ENCODE measurements at places on chromosomes 2 and 18.

DNA sequence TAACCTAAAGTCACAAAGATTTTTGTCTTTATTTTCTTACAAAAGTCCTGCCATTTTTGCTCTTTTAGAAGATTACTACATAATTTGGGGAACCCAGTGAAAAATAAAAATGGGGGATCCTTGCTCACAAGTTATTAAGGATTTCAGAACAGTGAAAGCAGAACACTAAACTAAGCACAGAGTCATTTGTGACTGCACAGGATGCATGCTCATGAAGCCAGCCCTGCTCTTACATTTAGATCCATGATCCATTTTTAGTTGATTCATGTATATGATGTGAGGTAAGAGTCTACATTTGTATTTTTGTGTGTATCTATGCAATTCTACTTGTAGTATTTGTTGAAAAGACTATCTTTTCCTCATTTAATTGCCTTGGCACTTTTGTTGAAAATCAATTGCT lies 21.8 kb downstream of the SP140L start:
- no peaks in the 10 kb centered on the region for H3K27me3 ChIP-seq
- H3K36me3 ChIP-seq = peaks cover 37% of the 10 kb centered on the region
- no peak overlapping the region for H3K4me3 ChIP-seq
- H3K4me1 ChIP-seq = peaks cover 45% of the 10 kb centered on the region
- H3K27ac ChIP-seq = peak overlapping the region; percentile 3

- H3K4me1 ChIP-seq = no peaks in the 10 kb centered on the region
- no peak overlapping the region for H3K4me3 ChIP-seq
- H3K27me3 ChIP-seq = peaks cover 4% of the 10 kb centered on the region
- no peaks in the 10 kb centered on the region for H3K36me3 ChIP-seq
- no peak for DNase-seq
Observed at GRCh38 chr18:61703508-61703907, 189.3 kb downstream of the RNF152 start.

DNA sequence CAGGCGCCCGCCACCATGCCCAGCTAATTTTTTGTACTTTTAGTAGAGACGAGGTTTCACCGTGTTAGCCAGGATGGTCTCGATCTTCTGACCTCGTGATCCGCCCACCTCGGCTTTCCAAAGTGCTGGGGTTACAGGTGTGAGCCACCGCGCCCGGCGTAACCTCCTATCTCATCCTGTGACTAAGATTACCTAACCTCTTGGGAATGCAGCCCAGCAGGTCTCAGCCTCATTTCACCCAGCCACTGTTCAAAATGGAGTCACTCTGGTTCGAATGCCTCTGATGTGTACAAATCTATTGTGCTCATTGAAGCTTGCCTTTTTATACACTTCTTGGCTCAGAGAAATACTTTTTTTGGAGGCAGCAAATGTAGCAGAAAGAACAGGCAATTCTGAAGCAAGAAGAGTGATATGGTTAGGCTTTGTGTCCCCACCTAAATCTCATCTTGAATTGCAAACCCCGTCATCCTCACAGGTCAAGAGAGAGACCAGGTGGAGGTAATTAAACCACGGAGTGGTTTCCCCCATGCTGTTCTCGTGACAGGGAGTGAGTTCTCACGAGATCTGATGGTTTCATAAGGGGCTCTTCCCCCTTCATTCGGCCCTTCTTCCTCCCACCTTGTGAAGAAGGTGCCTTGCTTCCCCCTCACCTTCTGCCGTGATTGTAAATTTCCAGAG lies 60.6 kb downstream of the SLC4A3 start:
- no peak for DNase-seq
- H3K27ac ChIP-seq = no peak overlapping the region
- H3K27me3 ChIP-seq = peaks cover 39% of the 10 kb centered on the region
- no peak overlapping the region for H3K4me3 ChIP-seq

DNA sequence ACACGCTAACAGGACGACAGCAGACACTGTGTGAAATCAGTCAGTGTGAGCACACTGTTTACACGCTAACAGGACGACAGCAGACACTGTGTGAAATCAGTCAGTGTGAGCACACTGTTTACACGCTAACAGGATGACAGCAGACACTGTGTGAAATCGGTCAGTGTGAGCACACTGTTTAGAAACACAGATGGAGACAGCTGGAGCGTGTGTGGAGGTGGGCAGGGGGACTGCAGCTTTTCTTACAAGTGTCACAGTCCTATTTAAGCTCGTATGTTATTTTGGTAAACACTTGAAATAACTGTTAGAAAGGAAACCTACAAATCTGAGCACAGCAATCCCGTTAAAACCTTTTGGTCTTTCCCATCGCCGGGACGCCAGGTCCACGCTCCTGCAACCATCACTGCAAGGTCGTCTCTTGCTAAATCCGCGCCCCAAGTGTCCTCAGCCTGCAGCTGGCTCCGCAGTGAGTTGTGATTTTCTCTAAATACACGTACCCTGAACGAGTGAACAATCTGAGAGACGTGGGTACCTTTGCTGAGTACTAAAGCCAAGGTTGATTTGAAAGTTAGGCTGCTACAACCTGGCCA lies 58.9 kb upstream of the CTDP1 start:
- no peaks in the 10 kb centered on the region for H3K27me3 ChIP-seq
- DNase-seq = no peak
- H3K4me3 ChIP-seq = no peak overlapping the region
- H3K36me3 ChIP-seq = no peaks in the 10 kb centered on the region
- peaks cover 34% of the 10 kb centered on the region for H3K4me1 ChIP-seq

- H3K27me3 ChIP-seq = peaks cover 14% of the 10 kb centered on the region
- DNase-seq = no peak
- no peaks in the 10 kb centered on the region for H3K36me3 ChIP-seq
- no peak overlapping the region for H3K27ac ChIP-seq
Observed at GRCh38 chr2:166031054-166031453, 77.5 kb upstream of the TTC21B start.
